Hematopoietic multipotent progenitor cell (in vitro differentiated cells): ENCODE measurements at places on chromosomes 12 and 14.

- DNase-seq, result no peak
Observed at GRCh38 chr12:83958997-83959396, 953.6 kb downstream of the SLC6A15 start.

DNA sequence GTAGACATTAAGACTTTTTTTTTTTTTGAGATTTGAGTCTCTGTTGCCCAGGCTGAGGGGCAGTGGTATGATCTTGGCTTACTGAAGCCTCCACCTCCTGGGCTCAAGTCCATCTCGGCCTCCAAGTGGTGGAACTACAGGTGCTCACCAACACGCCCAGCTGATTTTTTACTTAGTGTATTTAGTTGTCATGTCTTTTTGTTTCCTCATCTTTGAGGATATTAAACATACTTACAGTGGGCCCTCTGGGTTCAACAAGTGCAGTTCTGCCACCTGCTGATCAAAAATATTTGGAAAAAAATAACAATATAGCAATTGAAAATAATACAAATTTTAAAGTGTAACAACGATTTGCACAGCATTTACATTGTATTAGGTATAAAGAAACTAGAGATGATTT, 4.4 kb upstream of the B4GALNT1 start:
- no peak for DNase-seq

DNA sequence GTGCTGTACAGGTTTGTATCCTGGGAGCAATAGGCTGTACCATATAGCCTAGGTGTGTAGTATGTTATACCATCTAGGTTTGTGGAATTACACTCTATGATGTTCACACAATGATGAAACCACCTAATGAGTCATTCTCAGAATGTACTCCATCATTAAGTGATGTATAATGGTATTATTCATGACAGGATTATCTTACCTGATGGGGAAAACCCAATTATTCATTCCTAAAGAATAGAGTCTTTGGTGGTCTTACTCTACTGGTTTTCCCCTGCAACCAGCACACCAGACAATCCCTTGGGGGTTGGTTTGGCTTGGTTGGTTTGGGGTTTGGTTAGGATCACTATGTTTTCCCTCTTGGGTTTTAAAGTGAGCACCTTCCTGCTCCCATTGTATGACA, 12.6 kb upstream of the OR10P1 start:
- no peak for DNase-seq

DNA sequence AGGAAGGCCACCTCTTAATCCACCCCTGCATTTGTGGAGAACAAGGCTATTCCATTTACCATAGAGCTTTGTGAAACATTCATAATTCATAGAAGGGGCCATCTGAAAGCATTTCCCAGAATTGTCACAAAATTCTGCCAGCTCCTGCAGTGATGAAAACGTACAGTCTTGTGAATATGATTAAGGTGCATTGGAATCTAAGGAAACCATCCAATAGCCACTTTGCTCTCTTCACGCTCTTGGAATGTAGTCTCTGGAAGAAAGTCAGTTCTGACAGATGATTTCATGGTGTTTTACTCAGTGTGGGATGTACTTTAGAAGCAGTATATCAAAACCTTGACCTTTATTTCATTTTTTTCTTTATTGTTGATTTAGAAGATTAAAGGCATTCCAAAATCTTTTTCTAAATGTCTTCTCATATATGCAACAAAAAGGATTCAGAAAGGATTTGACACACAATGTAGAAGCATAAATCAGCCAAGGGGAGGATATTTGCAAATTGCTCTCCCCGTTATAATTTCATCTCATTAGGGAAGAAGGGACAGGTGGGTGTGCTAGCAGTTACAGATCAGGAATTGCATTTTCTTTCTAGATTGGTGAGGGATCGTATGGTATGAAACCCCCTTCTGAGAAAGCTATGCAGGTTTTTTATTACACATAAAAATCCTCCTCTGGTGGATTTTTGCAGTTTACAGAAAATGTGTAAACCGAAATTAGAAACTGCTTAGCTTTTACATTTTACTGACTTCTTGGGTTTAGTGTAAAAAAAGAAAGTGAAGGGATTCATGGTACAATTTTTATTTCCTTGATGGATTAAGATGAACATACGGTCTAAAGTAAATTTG, 390.2 kb downstream of the LRIG3 start:
- no peak for DNase-seq

GRCh38 chr12:123696646-123697045, 15.5 kb upstream of the ATP6V0A2 start:
- no peak for DNase-seq

GRCh38 chr12:7155471-7156034, 25.4 kb downstream of the CLSTN3 start:
- DNase-seq, result no peak

- DNase-seq, result peak; percentile 39
Observed at GRCh38 chr12:93025145-93026103, 96.3 kb upstream of the EEA1 start.

GRCh38 chr14:50037852-50038251, 78.5 kb downstream of the VCPKMT start:
- no peak for DNase-seq

GRCh38 chr14:28751467-28752058, 15.0 kb upstream of the FOXG1 start:
- no peak for DNase-seq
